Activated CD4-positive, alpha-beta T cell treated with anti-CD3 and anti-CD28 coated beads, Interleukin-2, amount 50 U/mL, for 48 hours (primary cell): ENCODE measurements at places on chromosomes 7 and 10.

GRCh38 chr7:105713488-105714465, 132.5 kb upstream of the EFCAB10 start:
- no peak for DNase-seq

DNA sequence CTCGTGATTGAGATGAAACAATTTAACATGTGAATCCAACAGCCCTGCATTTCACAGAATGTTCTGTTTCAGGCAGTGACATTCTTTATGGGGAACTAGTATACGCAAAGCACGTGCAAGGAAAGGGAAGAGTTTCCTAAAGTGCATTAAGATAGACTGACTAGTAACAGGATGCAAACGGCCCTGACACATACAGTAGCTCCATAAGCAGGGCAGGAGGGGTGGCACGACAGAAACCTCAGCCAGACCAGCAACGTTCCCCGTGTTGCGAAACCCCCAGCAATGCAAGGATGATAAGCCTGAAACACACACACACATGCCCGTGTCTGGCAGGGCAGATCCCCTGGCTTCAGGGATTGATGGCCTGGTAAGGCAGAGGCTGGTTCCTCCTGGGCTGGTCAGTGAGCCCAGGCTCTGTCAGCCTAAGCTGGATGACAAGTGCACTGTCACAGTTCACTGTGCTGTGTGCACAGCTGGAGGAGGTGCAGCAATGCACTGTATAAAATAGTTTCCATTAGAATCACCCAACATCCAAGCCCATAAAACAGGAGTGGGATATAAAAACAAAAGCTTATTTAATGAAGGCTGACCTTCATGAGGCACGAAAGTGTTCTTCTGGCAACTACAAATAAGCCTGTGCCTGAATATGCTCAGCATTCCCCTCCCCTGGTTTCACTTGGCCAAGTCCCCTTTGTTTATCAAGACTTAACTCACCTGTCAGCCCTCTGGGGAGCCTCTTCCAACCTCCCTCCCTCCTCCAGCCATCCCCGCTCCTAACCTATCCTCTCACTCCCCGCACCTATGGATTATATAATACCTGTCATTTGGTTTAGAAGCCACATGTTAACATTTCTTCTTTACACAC, 88.8 kb downstream of the GSAP start:
- DNase-seq, result no peak

GRCh38 chr10:52394246-52394645, 80.2 kb downstream of the DKK1 start:
- no peak for DNase-seq

- DNase-seq, result no peak
These were observed 5.0 kb upstream of the NFE2L3 start for GRCh38 chr7:26147030-26147429.

DNA sequence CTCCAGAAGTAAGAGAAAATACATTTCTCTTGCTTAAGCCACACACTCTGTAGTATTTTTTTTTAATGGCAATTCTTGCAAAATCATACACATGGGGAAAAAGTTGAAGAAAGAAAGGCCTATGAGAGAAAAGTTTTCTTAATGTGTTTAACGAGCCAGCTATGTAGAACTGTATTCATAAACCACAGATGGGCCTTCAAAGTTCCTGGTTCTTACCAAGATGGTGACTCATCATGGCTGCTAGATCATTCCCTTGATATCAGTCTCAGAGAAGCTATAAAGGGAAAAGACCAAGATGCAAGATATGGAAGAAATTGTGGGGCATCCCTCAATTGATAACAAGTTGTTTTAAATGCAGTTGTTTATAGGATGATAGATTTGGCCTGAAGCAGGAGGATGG, 992.7 kb upstream of the MBL2 start:
- DNase-seq, result no peak

DNA sequence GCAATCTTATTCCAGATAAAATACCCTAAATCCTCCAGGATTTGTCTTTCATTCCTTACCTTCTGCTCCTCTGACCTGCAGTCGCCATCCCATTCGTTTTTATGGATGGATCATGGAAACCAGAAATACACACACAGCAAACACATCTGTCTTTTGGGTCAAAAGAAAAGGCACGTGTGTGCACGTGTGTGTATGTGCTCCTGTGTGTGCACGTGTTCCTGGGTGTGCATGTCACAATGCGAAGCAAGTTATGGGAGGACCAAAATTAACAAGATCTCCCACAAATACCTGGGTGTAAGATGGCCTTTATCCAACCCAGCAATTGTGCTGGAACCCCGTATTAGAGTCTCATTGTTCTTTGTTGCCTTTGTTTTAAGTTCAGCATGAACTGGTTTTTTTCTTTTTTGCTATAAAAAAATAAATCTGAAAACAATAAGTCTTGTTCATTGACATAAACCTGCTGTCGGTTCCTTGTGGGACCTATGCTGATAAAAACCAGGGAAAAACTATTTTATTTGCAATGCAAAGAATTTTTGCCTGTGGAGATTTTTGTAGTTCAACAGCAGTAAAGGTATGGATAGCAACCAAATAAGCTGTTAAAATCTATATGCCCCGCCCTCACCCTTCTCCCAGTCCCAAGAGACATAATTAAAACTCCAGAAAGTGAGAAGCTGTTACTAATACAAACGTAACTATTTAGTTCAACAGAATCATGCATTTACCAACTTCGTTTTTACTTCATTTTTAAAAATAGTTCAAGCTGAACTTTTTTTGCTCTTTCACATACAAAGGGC, 229.6 kb downstream of the CREB5 start:
- no peak for DNase-seq

DNA sequence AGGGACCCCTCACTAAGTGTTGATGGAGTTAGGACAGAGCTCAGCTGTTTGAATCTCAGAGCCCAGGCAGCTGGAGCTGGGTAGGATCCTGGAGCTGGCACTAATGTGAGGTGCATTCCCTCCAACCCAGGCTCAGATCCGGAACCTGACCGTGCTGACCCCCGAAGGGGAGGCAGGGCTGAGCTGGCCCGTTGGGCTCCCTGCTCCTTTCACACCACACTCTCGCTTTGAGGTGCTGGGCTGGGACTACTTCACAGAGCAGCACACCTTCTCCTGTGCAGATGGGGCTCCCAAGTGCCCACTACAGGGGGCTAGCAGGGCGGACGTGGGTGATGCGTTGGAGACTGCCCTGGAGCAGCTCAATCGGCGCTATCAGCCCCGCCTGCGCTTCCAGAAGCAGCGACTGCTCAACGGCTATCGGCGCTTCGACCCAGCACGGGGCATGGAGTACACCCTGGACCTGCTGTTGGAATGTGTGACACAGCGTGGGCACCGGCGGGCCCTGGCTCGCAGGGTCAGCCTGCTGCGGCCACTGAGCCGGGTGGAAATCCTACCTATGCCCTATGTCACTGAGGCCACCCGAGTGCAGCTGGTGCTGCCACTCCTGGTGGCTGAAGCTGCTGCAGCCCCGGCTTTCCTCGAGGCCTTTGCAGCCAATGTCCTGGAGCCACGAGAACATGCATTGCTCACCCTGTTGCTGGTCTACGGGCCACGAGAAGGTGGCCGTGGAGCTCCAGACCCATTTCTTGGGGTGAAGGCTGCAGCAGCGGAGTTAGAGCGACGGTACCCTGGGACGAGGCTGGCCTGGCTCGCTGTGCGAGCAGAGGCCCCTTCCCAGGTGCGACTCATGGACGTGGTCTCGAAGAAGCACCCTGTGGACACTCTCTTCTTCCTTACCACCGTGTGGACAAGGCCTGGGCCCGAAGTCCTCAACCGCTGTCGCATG, 5.2 kb downstream of the CHPF2 start:
- no peak for DNase-seq

- no peak for DNase-seq
These were observed 206.0 kb downstream of the CCDC3 start for GRCh38 chr10:12795315-12796110.

DNA sequence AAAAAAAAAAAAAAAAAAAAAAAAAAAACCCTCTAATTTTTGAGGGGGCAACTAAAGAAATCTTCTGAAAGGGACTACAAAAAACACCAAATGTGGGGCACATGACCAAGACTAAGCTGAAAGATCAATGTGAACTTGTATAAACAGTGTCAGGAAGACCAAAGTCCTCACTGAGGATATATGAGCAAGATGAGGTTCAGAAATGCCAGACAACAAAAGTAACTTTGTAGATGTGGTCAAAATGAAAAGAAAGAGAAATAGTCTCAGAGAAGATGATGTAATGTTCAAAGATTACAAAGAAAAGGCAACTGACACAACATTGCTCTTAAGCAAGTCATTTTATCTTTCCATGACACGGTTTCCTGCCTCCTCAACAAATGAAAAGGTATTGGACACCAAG, 48.7 kb upstream of the PTPRZ1 start:
- DNase-seq, result no peak

GRCh38 chr10:106935978-106936451, 228.5 kb downstream of the SORCS1 start:
- DNase-seq, result no peak
